ENCODE measurements at places on chromosomes 2 and 18.

GRCh38 chr2:166841679-166842078, 46.6 kb upstream of the XIRP2 start:
- DNase-seq: no peak

GRCh38 chr2:149894226-149894625, 306.7 kb upstream of the MMADHC start:
- DNase-seq: no peak

DNA sequence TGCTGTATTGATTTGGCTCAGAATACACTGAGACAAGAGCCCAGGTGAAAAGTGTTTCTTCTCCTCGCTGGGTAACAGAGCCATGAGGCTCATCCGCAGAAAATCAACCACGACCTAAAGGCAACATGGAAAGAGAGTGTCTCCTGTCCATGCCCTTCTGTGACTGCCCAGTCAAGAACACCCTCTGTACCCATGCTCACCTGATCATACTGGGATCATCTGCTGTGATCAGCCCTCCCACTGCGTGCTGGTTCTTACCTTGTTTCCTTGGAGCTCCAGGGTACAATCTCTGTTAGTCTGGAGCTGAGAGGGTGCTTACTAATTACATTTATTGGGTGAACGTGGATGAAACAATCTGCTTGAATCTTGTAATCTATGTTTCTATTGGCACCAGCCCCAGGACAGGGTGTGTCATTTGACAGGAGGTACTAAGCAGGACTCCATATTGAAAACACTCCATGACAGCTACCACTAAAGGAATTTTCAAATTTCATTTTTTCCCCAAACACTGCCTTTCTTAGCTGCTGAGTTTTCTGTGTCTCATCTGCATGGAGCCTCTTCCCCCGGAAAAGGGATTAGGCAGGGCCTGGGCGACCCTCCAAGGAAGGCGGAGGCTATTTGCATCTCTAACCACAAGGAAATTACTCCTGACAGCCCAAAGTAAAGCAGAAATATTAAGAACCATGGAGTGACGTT, 39.7 kb upstream of the GRP start:
- no peak for DNase-seq

DNA sequence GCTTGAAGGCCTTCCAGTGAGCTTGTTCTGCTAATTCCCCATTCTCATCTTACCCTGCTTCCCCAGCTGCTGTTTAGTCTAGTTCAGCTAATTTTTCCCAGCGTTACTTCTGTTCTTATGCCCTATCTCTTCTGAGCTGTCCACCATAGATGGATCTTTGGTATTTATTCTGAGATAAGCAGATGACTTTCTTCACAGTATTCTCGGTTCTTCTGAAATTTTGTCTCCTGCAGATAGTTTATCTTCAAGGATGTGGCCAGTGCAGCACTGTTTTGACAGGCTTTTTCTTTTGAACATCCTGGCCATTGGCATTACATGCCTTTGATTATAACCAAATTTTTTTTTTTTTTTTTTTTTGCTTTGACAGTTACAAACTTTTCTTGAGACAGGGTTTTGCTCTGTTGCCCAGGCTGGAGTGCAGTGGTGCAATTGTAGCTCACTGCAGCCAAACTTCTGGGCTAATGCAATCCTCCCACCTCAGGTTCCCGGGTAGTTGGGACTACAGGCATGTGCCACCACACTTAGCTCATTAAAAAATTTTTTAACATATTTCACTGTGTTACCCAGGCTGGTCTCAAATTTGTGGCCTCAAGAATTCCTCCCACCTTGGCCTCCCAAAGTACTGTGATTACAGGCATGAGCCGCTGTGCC, 134.2 kb downstream of the WDSUB1 start:
- DNase-seq: no peak

DNA sequence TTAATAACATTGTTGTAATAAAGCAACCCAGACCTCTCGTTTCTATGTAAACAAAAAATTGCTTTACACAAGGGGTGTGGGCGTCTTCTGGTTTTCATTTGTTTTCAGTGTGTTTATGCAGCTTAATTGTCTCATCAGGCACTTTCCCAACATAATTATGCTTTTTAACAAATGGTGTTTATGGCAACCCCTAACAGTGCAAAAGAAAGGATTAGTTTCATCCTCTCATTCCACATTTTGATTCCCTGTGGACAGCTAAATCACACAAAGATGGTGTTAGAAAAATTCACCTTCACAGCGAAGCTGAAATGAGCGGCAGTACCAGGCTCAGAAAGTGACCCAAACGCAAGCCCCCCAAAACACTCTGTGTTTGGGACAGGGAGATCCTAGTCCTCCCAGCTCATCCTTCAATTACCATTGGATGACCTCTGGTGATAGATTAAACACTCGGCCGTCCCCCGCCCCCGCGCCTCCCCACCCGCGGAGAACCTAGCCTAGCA, 724 bp downstream of the FTCDNL1 start:
- DNase-seq: no peak

DNA sequence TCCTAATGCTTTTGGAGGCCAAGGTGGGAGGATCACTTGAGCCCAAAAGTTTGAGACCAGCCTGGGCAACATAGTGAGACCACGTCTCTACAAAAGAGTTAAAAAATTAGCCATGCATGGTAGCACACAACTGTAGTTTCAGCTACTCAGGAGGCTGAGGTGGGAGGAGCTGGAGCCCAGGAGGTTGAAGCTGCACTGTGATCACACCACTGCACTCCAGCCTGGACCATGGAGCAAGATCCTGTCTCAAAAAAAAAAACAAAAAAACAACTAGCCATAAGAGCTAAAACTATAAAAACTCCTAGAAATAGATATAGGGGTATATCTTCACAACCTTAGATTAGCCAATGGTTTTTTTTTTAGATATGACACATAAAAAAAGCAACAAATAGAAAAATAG, 16.9 kb upstream of the COL6A3 start:
- no peak for DNase-seq

Data from NCI-H1417 treated with DMSO at 0.1 percent for 48 hours (cell line).